ENCODE measurements at places on chromosomes 16 and 17.

DNA sequence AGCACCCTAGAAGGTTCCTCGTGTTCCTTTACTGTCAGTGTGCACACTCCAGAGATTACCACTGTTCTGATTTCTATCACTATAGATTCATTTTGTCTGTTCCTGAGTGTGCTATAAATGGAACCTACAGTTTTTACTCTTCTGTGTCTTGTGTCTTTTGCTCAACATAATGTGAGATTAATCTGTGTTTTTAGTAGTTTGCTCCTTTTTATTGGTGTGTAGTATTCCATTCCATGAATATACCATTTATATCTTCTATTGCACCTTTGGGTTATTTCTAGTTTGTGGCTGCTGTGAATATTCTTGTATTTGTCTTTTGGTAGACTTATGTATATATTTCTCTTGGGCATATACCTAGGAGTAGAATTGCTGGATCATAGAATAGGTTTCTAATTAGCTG lies 68.2 kb downstream of the AP2B1 start:
- no peak for DNase-seq

DNA sequence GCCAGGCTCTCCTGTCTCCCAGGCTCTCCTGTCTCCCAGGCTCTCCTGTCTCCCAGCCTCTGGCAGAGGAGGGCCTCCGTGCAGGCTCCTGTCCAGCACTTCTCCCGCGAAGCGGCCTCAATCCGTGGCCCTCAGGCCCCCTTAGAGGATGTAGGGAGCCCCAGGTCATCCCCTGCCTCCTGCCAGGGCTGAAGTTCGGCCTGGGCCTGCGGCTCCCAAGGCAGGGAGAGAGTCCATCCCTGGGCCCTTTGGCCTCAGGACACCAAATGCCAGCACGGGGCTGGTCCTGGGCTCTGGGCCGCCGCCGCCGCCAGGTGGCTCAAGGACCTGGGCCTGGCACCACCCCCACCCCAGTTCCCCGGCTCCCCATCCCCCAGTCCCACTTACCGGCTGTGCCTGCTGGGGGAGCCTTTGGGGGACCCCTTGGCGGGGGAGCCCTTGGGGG lies 370 bp downstream of the EVPL start:
- DNase-seq = no peak

DNA sequence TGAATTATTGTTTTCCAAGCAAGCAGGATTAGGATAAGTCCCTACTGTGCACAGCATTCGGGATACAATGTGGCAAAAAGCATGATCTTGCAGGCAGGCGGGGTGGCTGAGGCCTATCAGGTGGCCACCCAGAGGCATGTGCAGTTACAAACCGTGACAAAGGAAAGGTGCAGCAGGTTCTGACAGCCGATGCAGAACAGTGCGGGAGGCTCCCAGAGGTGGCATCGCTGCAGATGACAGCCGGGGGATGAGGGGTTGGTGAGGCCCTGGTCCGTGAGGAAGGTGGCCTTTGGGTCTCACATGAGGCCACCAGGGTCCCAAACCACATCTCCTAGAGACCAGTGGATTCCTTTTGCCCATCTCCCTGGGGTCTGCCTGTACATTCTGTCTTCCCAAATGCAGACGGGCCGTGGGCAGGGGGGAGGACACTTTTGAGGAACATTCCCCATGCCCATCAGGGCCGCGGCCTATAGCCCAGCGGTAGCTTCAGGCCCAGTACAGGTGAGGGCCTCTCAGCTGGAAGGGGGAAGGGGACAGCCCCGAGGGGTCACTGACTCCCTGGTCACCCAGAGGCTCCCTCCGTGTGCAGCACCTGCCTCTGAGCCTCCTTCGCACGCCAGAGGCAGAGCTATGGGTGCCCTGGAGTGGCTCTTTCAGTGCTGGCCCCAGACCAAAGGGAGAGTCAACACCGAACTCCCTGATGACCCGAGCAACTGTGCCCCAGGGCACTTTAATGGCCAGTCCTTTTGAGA lies 85.1 kb downstream of the SOCS1 start:
- DNase-seq = no peak

DNA sequence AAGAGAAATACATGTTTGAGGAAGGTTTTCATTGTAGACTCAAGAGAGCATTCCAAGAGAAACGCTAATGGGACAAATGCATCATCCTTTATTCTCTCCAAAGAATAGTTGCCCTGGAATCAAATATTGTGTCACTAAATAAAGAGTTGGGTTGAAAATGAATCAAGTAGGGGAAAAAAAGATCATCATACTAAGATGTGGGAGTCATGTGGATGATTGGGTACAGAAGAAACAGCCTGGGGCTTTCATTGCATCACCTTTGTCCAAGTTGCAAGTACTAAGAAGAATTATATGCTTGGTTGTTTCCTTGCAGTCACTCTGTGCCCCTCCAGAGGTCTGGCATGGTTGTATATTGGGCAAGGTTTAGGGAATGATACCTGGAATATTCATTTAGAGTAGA lies 658.9 kb downstream of the TOX3 start:
- no peak for DNase-seq

DNA sequence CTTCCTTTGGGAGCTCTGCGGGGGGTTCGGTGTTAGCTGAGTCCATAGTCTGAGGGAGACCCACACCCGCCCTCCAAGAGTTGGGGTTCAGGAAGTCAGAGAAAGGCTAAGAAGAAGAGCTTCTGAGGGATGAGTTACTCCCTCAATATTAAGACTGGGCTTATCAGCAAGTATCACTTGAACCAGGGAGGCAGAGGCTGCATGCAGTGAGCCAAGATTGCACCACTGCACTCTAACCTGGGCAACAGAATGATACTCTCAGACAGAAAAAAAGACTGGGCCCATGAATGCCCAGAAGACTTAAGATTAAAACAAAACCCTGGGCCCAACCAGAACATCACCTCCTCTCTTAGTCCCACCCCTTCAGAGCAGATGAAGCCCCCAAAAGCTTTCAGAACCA lies 6.0 kb downstream of the NKIRAS2 start:
- no peak for DNase-seq

- no peak for DNase-seq
Measured at GRCh38 chr17:16934133-16934795, 37.7 kb downstream of the TNFRSF13B start.

GRCh38 chr16:59881376-59881775 lies 1147.3 kb upstream of the GOT2 start:
- no peak for DNase-seq

GRCh38 chr17:10149573-10150399 lies 48.6 kb downstream of the GAS7 start:
- DNase-seq = peak; percentile 66

GRCh38 chr17:75352079-75352569 lies 53.4 kb downstream of the GRB2 start:
- DNase-seq = no peak

DNA sequence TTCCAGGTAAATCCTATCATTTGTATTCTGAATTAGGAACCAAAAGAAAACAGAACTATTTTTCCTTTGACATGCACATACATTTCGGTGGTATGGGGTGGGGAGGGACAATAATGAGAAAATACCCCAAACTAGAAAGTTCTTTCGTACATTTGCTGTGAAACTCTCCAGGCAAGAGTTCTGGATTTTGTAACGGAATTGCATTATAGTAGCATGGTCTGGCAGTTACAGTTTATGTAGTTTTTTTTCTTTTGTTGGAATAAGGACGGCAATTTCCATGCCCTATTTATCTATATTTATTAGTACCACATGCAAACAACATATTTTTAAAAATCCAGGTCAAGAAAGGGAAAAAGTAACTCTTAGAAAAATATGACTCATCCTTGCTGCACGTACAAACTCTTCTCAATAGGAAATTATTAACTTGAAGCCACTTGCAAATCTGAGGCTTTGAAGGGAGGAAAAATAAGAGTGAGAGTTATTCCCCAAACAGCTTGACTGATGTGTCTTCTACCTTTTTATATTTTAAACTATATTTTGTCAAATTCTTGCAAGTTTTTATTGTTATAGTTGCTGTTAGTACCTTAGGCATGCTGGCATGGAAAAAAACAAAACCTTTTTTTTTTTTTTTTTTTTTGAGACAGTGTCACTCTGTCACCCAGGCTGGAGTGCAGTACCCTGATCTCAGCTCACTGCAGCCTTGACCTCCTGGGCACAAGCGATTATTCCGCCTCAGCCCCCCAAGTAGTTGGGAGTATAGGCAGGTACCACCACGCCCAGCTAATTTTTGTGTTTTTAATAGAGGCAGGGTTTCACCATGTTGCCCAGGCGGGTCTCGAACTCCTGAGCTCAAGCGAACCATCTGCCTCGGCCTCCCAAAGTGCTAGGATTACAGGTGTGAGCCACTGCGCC lies 69.3 kb downstream of the WWP2 start:
- DNase-seq = no peak

DNA sequence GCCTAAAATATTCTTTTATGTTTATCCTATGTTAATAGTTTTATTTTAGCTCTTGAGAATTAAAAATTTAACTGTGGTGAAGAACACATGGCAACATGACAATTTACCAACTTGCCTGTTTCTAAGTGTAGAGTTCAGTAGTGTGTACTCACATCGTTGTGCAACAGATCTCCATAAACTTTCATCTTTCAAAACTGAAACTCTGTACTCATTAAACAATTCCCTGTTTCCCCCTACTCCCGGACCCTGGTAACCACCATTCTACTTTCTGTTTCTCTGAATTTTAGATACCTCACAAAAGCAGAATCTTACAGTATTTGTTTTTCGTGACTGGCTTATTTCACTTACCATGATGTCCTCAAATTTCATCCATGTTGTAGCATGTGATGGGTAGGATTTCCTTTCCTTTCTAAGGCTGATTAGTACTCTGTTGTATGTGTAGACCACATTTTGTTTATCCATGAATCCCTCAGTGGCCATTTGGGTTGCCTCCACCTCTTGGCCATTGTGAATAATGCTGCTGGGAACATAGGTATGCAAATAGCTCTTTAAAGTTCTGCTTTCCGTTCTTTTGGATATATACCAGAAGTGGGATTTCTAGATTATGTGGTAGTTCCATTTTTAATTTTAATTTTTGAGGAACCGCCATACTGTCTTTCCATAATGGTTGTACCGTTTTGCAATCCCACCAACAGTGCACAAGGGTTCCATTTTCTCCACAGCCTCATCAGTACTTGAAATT lies 17.4 kb downstream of the IST1 start:
- DNase-seq = no peak

DNA sequence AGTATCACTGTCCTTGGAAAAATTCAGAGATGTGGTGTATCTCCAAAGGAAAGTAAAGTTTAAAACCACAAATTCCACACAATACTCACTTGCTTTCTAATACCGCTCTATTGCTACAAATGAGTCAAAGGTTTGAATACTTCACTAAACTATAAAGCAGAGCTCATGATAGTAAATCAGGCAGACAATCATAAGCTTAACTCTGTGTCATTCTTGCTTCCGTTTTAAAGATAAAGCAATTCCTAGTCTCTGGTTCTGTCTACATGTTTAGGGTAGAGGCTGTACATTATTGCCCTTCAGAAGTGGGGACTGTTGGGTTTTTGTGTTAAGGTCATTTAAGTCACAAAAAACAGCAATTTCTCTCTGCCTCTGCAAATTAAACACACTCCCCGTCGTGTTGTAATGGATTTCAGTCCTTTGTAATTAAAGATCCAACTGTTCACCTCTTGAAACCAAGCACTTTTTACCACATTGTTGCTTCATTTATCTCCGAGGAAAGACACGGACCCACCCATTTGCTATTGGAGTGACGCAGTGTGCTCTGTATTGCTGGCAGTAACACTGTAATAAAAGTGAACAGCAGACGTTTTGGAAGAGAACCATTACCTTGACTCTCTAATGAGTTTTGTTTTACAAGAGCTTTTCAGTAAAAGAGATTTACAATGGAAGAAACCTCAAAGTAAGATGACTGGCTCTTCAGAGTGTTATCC lies 83.1 kb upstream of the CNTNAP4 start:
- peak; percentile 6 for DNase-seq

GRCh38 chr17:47678196-47678595 lies 15.8 kb upstream of the TBKBP1 start:
- no peak for DNase-seq

DNA sequence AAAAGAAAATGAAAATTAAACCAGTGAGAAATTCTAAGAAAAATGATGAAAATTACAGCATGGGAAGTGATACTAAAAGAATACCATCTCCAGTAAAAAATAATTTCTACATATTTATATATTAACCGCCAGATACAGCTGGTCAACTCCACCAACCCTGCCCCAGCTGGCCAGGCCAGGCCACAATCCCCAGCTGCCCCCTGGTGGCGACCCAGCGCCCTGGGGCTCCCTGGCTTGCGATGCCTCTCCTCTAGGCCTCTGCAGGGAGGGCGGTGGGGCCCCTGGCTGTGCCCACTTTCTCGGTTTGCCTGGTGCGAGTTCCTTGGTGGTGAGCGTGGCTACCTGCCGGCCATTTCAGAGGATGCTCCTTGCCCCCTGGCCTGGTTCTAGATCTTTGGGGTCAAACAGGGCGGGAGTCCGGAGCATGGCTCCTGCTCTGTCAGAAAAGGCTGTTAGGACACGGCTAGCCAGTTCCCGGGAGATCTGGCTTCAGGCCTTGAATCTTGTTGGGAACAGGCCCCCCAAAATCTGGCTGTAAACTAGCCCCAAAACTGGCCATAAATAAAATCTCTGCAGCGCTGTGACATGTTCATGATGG lies 14.5 kb downstream of the GLIS2 start:
- DNase-seq = no peak

DNA sequence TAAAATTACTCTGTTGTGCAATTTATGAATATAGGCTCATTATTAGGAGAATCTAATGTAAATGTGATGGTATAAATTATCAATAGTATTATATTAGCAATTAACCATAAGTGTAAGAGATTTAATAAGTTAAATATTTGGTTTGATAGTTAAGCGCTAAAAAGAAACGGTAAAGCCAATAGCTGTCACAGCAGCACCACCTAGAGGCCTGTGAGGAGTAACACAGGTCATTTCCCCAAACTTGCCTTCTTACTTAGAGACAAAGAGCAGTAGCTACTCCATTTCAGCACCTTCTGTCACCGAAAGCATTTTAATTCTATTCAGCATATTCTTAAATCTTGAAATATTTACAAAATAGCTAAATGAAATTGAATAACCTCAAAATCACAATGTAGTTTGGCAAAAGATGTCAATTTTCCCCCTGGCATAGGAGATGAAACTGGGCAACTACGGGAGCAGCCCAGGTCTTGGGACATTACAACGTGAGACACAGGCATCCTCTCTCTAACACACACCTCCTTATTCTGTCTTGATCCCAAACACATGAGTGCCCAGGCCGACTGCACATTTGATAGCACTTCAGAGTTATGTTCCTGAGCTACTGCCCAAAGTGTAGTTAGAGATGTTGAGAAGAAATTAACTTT lies 14.3 kb upstream of the DYNLRB2 start:
- peak; percentile 20 for DNase-seq

DNA sequence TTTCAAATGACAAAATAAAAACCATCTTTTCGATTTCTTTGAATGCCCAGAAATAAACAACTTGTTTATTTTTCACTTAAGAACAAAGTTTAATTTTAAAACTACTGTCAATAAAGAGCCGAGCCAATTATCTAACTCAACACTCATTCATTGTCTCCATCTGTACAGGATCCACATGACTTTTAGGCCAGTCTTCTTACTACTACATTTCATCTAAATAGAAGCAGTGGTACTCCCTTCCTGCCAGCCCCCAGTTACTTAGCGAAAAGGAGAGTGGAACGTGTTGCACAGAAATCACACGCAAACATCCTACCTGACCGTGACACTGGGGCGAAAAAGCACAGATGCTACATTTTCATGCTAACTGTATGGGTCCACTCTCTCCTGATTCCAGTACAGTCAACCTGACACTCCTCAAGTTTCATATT lies 1.2 kb downstream of the GNA13 start:
- DNase-seq = no peak
